Stimulated activated CD4-positive, alpha-beta T cell treated with anti-CD3 and anti-CD28 coated beads, Interleukin-4, amount 100 ng/mL, for 1 hour (primary cell): ENCODE measurements at places on chromosomes 13 and 19.

DNA sequence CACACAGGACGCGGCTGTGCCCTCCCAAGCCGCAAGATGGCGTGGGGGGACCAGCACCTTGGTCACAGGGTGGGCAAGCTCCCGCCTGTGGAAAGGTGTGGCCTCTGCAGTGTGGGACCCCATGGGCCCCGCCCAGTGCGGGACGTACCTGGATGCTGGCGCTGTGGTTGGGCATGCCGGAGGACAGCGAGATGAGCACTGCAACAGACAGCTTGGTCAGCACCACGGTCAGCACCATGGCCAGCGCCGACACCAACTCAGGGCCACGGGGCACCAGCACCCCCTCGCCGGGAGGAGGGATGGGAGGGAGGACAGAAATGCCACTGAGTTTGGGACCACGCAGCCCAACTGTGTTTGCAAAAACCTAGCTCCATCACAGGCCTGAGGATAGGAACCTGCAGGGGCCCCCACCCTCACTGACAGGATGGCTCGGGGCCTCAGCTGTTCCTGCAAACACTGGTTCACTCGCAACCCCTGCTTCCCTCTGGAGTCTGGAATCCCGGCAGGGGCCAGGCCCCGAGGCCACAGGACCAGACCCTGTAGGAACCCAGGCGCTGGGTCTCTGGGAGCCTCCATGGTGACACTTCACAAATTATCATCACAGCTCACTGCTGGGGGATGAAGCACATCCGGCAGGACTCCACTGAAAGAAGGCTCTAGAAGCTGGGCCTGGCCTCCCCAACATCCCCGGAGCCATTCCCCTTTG, 27.1 kb downstream of the IZUMO4 start:
- no peak for DNase-seq

DNA sequence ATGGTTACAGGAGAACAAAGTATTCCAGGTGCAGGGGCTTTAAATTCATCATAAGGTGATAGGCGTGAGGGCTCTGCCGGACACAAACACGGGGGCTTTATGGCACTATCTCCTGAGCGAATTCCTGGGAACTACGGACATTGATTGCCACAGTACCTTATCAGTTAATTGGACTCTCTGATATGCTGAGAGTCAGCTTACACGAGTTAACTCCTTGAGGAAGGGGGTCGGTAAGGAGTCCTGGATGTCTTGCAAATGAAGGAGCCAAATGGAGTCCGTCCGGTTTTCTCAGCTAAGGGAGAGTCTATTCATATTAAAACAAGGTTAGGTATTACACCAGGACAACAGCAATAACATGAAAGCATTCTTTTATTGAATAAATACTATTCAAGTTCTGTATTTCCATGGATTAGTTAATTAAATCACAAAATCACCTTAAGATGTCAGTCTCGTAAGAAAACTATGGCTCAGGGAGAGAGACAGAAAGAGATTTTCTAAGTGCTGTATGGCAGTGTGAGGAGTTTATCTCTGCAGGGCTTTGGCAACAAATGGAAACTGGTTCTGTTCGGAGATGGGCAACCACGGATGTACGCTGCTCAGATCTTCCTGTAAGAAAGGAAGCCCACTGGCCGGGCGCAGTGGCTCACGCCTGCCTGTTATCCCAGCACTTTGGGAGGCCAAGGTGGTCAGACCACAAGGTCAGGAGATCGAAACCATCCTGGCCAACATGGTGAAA, 26.2 kb upstream of the HIF3A start:
- DNase-seq: no peak

DNA sequence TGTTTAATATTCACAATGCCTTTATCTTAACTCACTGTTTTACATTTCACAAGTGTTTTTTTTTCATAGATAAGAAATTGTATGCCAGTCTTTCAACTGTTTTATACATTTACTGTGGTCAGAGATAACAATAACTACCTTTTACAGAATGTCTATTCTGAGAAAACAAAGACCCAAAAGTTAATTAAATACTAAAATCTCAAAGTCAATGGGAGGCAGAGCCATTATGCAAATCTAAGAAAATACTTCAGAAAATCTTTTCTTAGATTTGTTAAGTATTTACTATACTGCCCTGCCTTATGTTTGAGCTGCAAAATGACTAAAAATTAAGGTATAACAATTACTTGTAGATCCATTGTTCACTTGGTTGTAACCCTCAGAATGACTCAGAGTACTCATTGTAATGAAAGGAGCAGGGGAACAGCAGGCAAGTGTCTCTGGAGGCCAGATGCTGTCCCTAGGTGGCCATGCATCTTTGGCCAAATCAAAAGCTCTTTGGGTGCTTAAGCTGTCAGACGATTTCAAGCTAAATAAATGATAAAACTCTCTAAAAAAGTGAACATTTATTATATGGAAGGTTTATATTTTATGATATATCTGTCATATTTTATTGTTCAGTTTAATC, 770.1 kb upstream of the PCDH20 start:
- DNase-seq: no peak

GRCh38 chr19:29516358-29516725, 9.5 kb upstream of the VSTM2B start:
- no peak for DNase-seq
